ENCODE measurements at places on chromosomes 4 and X.

GRCh38 chr4:145546175-145546915 is 64.7 kb downstream of the SMAD1 start:
- DNase-seq: no peak

- DNase-seq: no peak
Measured at GRCh38 chrX:75156531-75156945, 455 bp upstream of the ABCB7 start.

DNA sequence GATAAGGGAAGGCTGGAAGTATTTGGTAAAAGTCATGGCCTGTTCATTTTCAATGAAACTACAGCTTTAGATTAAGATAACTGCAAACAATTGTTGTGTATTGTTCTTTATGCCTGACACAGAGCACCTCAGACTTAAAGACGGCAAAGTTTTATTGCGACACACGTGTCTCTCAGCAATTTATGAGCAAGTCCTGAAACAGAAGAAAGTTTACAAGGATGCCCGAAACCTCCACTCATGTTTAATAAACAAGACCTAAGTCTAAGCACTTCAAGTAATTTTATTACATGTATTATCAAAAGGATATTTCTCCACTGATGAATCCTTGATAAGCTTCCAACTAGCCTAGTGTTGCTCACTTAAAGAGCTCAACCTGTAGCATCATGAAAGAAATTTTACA is 51.0 kb downstream of the DHX15 start:
- DNase-seq: no peak

GRCh38 chr4:54169176-54169575 is 59.9 kb upstream of the PDGFRA start:
- DNase-seq: no peak

DNA sequence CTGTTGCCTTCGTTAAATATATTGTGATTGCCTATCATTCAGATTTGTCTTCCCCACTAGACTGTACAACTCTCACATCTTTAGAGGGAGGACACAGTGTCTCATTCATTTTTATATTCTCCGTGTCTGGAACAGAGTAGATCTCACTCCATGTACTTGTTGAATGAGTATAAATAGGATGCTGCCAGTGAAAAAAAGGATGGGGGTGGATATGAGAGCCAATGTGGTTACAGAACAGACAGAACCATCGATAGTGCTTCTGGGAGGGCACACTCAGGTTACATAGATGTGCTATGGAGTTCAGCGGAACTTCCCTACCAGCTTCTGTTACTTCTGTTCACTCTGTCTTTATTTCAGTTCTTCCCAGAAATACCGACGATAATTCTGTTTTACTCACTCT is 66.9 kb downstream of the SH2D1A start:
- DNase-seq: no peak

- DNase-seq: no peak
Measured at GRCh38 chr4:158814636-158815330, 46.0 kb downstream of the FNIP2 start.

DNA sequence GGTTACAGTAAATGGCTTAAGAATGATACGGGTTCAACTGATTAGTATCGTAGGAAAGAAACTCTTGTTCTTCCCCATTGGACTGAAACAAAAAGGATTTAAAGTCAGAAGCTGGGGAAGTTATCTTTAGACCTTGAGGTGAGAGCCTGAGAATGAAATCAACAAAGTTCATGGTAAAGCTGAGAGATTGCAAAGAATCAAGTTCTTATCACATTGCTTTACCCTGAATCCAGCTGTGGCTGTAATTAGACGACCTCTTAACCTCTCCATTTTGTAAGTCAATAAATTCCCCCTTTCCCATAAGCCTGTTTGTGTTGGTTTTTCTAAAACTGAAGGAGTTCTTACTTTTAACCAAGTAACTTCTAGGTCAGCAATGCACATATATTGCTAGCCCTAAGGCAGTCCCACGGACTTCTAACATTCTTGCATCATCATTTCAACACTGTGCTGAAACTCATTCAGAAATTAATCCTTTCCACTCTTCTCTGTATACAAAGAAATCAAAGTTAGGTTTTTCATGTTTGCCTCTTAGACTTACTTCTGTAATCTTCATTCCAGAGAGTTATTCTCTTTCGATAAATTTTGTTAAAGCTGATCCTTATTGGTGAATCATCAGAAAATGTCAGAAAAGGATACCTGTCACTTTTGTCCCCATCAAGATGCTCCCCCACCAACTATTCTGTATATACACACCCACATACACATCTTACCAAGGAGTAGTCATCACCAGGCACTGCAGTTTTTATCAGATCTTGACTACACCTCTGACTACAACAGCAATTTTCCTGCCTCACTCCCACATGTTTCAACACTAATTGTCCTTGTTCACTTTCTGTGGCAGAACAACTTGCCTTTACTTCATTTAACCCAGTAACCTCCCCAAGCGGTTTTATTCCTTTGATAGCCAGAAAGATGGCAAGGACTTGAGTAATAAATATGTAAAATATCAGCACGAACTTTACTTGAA is 77.9 kb upstream of the STK26 start:
- no peak for DNase-seq

- no peak for DNase-seq
Measured at GRCh38 chr4:80637190-80637589, 301.7 kb downstream of the CFAP299 start.

DNA sequence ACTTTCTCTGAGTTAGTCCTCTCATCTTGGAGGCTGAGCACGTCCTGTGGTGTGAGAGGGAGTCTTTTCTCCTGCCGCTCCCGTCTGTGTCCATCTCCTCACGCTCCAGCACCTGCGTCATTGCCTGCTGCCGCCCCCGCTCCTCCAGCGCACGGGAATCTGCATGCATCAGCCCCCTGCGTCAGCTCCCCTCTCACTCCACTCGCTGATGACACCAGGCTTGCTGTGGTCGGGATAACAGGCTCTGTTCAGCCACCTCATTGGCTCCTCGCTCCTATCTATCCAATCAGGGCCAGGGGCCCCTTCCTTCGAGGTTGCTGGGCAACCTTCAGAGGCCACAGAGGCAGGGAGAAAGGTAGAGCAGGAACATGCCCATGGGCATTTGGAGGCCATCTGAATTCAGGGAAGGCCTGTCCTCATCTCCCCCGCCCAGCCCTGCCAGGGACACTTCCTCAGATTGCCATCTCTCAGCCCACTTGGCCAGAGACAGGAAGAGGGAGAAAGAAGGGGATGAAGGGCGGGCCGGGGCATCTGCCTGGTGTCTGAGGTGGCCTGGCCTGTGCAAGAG is 9.3 kb downstream of the ZNF185 start:
- DNase-seq: no peak

DNA sequence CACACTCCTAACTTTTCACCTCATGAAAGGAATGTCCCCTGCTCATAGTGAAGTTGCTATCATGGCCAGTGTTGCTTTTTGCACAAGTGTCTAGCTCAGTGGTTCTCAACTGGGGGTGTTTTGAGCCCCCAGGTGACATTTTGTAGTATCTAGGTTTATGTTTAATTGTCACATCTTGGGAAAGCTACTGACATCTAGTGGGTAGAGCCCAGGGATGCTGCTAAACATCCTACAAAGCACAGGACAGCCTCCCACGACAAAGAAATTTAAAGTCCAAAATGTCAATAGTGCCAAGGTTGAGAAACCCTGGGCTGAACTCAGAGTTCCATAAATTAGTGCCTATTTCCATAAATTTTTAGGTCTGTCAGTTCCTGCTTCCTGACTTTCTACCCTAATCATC is 70.7 kb upstream of the HCCS start:
- no peak for DNase-seq

DNA sequence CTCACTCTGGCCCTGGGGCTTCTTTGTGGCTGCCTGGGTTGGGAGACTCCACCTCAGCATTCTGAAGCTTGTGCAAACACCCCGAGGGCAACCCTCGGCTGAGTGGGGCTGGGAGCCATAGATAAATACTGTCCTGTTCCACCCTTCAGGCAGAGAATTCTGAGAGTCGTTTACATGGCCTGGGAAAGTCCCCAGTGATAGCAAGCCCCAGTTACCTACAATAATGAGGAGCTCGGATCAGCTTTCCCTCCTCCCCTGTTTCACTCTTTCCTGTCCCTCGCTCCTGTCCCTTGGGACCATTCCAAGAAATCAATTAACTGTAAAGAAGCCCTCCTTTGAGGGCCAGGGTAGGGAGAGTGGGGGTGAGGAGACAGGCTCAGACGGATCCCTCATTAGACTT is 31.6 kb upstream of the DDX3X start:
- no peak for DNase-seq

All from CD4-positive, CD25-positive, alpha-beta regulatory T cell (primary cell).